Activated T-cell treated with anti-CD3 and anti-CD28 coated beads for 48 hours (primary cell): ENCODE measurements at places on chromosomes 5 and 9.

DNA sequence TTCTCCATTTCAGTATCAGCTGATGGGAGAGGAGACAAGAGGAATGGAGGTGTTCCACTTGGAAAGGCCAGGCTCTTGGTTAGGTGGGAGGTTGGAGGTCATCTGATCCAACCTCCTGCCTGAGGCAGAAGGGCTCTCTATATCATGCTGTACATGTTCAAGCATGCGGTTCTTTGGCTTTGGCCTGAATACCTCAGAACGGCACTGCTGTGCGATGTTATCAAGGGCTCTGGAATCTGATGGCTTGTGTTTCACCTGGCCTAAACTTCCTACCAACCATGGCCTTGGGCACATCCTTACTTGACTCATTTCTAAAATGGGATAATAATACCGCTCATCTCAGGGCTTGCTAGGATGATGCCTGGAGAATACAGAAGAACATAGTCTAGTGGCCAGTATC, 90.1 kb upstream of the FAM169A start:
- no peak for DNase-seq

DNA sequence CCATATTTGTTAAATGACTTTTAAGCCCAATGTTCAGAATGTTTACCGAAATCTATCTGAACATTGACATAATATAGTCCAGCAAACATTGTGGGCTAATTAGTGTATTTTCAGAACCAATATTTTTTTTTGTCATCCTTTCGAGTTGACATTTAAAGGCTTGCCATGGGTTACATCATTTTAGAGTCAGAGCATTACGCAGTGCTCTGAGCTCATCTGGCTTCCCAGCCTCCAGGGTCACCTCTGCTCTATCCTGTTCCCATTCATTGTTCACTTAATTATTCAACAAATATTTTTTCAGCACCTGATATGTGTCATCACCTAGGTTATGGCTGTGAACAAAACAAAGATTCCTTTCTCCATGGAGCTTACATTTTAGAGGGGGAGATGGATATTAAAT, 80.2 kb downstream of the SREK1 start:
- no peak for DNase-seq

DNA sequence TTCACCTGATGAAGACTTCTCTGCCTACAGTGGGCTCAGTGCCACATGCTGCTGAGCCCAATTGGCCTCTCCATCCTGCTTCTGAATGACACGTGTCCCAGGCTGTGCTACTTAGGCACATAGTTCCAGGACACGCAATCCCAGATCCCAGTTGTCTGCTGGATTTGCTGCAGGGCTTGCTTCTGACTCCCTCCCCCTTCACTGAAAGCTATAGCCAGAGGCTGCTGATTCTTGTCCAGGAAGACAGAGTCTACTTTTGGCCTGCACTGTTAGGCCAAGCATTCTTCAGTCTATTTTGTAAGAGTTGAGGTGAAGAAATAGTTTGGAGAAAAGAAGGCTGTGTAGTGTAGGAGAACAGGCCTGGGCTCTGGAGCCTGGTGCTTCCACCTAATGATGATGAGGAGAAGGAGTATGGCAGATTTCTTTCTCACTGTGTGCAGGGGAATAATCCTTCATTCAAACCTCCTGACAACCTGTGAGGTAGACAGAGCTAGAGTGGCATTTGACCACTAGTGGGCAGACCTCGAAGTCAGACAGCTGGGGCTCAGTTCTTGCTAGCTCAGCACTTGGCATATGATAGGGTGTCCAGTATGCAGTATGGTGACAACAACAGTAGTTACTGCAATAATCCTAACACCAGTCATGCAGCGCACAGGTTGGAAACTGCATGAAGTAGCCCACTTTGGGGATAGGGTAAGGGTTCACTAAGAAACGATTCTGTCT, 19.5 kb upstream of the ASPN start:
- DNase-seq, result no peak

GRCh38 chr5:20360263-20360662, 372.3 kb upstream of the CDH18 start:
- no peak for DNase-seq

GRCh38 chr9:73007966-73008672, 55.3 kb upstream of the ALDH1A1 start:
- no peak for DNase-seq

- no peak for DNase-seq
Observed at GRCh38 chr5:144035046-144035740, 135.3 kb downstream of the YIPF5 start.

GRCh38 chr5:43336159-43336558, 22.9 kb upstream of the HMGCS1 start:
- DNase-seq, result no peak
